ENCODE measurements at places on chromosomes 11 and 22.
A peak's percentile ranks its signal among the peaks of the same experiment; 100 is the strongest.

DNA sequence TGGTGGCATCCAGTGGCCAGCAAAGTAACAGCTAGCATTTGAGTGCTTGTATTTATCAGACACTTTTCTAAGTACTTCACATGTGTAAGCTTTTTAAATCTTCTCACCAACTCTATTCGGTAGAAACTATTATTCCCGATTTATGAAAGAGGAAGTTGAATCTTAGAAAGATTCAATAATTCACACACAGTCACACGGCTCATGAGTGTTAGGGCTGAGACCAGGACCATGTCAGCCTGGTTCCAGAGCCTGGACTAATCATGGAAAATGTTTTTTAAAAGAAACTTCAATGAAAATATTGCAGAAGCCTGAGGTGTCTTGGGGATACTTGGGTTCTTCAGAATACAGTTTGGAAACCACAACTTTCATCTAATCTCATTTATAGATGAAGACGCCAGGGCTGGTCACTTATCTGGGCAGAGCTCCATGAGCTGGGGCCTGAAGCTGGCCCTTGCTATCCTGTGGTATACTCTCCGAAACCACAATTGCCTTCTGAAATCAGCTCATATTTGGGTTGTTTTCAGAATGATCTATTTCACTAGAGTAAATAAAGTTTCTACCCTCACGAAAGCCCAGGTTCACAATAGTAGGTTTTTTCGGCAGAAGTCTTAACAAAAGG, 4.3 kb upstream of the CRTAM start:
- peaks cover 22% of the 10 kb centered on the region for H3K4me1 ChIP-seq
- H3K27ac ChIP-seq: no peak overlapping the region
- H3K4me3 ChIP-seq: no peak overlapping the region
- H3K36me3 ChIP-seq: no peaks in the 10 kb centered on the region

- peak overlapping the region; percentile 36 for H3K4me3 ChIP-seq
- H3K36me3 ChIP-seq: no peaks in the 10 kb centered on the region
- H3K4me1 ChIP-seq: peaks cover 44% of the 10 kb centered on the region
- peak overlapping the region; percentile 81 for H3K27ac ChIP-seq
- H3K27me3 ChIP-seq: no peaks in the 10 kb centered on the region
These were observed 103.2 kb downstream of the MICAL3 start for GRCh38 chr22:17920992-17921650.

DNA sequence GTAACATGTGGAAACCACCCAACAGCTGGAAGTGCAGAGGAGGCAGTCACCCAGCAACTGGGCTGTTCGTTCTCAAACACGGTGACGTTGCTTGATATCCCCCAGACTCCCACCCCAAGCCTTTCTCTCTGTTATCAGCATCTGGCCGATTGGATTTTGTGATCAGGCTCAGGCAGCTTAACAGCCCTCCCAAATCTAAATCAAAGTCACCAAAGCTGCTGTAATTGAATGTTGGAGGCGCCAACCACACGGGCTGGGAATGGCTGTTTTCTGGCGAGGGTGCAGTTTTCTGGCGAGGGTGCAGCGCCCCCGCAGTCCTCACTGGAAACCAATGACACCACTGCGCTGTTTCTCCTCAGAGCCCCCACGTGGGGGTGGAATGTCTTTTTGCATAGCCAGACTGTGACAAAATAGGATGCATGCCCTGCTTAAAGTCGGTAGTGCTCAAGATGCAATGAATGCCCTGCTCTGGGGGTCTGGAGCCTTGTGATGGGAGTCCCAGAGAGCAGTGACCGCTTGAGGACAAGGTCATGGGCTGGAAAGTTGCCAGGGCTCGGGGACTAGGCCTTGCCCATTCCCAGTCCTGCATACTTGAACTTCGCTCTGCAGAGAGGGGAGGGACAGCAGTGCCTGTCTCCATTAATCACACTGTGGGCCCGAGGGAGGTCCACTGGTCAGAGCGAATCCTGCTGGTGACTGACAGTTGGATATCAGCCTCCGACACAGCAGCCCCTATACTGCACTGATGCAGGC, 105.3 kb downstream of the MORC2 start:
- H3K27ac ChIP-seq: no peak overlapping the region
- H3K27me3 ChIP-seq: peaks cover 2% of the 10 kb centered on the region

- no peak for DNase-seq
- H3K27ac ChIP-seq: no peak overlapping the region
- no peaks in the 10 kb centered on the region for H3K4me1 ChIP-seq
- peaks cover 1% of the 10 kb centered on the region for H3K36me3 ChIP-seq
These were observed 826.3 kb downstream of the DLG2 start for GRCh38 chr11:84800755-84801346.
